IPS-NIHi11 (cell line): ENCODE measurements at places on chromosomes 1 and 21.
A peak's percentile ranks its signal among the peaks of the same experiment; 100 is the strongest.

DNA sequence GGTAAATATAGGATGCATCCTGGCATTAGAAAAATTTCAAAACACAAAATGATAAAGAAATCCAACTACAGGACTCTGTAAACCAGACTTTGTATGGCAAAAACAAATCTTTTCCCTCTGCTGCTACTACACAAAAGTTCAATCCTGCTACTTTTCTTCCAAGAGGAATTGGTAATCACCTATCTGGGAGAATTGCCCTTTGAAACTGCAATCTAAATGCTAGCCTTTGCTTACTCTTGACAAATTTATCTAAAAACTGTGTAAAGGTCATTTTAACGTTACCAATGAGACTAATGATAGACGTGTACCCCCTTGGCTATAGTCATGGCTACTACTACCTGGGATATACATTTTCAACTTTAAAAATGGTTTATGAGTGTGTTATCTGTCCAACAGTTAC is 837.9 kb upstream of the CXADR start:
- DNase-seq, result no peak

DNA sequence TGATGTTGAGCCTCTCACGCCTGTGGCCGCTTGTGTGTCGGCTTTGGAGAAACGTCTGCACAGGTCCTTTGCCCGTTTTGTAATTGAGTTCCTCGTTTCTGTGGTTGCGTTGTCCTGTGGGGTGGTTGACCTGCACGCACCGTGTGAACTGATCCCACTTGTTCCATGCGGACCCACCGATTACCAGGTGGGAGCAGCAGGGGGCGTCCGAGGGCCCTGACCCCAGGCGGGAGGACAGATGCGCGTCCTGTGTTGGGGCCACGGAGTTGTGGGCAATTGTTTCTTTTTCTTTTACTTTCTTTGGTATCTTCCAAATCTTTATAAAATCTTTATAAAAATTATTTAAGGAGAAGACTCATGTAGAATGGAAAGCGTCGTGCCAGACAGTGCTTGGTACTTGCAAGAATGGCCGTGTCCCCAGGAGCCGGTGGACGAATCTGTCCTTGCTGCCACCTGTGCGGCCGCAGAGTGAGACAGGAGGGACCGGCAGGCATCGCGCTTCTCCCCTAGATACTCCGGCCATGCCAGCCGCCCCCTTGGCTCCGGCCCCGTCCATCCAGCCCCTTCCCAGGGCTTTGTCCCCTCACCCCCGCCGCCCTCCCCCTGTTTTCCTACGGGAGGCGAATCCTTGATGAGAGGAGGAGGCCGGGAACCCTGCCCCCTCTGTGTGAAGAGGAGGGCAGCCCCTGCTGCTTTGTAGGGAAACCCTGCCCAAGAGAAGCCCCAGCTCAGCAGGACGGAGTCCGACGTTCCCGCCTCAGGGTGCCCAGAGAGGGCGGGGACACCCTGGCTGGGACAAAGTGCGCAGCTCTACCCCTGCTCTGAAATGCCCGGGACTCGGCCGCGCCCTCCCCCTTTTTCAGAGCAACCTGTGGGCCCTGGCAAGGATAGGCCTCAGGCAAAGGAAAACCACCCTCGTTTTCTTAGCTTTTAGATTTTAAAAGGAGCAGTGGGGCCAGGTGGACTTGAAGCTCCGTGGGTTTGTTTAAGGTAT is 41.7 kb downstream of the PRKCZ start:
- DNase-seq, result peak; percentile 85

- DNase-seq, result no peak
Measured at GRCh38 chr1:86238226-86238625, 81.7 kb upstream of the COL24A1 start.

DNA sequence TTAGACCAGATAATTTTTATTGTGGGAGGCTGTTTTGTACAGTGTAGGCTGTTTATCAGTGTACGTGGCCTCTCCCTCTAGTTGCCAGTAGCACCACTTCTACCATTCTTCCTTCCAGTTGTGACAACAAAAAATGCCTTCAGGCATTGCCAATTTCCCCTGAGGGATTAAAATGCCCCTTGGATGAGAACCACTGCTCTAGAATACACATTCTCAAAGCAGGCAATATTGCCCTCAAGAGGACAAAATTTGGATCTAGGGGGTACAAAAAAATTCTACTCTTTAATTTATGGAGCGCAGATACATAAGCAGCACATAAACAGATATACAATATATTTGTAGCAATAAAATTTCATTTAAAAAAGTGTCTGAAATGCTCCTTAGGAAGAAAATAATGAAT is 674.6 kb downstream of the PTPRC start:
- DNase-seq, result no peak

DNA sequence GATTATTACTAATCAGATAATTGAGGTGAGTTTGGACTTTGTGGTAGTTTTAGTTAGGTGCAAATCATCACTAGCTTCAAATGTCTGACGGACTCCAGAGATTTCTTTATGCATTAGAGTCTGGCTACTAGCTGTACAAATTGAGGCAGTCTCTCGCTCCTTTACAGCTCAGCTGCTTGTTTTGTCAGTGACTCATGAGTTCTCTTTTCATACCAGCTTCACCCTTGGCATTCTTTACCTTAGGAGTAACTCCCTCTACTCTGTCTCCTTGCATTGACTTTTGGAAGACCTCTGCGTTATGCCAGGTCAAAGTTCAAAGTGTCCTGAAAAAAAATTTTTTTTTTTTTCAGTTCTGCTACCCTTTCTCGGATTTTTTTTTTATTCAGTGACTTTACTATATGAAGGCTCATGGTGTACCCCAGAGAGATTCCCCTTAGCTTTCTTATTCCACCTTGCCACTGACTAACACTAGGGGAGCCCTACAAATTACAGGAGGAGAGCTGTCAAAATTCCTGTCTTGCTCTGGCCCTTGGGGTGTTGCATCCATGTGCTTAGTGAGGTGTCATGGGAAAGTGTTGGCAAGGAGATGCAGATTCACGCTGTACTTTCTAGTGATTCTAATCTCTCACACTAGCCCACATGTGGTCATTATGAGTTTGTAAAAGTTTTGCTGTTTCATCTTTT is 576.6 kb downstream of the ADGRL2 start:
- DNase-seq, result peak; percentile 23

DNA sequence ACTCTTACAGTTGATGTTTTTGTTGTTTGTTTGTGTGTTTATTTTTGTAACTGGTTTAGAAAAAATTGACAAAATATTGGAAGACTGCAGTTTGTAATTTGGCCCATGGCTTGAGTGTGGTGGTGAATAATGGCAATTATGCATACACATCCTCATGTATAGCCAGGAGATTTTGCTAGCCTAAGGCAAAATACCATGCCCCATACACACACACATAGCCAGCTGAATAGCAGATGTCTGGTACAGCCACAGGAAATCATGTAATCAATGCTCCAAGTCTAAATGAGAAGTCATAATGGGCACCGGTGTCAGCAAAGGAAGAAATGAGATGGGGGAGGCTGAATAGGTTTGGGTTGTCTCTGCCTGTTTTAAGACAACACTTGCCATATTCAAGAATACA is 135.2 kb upstream of the COA6 start:
- no peak for DNase-seq

DNA sequence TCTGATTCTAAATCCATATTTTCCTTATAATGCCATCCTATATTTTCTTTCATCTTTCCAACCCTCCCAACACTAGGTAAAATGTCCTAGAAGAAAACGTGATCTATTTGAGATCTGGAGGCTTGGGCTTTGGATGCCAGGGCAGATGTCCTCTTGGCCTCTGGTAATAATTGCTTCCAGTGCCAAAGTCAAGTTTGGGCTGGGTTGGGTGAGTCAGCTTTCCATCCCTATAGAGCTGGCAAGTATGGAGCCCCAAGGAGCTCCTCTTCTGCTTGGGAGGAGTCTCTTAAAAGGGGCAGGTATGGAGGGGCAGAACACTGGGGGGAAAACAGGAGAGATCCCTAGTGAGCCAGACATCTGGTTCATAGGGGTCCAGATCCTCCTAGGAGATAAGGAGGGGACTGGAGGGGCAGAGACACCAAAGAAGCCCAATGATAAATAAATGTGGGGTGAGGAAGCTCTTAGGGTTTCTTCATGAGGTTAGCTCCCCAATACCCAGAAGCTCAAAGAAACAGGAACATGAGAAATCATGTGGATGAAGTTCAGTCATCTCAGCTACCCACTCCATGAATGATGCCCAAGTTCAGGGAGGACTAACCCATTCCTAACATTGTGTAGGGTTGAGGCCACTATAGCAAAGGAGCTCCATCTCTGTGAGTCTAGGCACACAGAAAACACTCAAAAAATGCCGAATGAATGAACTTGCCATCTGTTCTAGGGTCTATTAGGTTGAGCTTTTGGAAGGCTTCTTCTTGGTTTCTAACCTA is 3.5 kb downstream of the C1orf116 start:
- DNase-seq, result no peak

- no peak for DNase-seq
Measured at GRCh38 chr1:102098536-102098935, 101.8 kb upstream of the OLFM3 start.

DNA sequence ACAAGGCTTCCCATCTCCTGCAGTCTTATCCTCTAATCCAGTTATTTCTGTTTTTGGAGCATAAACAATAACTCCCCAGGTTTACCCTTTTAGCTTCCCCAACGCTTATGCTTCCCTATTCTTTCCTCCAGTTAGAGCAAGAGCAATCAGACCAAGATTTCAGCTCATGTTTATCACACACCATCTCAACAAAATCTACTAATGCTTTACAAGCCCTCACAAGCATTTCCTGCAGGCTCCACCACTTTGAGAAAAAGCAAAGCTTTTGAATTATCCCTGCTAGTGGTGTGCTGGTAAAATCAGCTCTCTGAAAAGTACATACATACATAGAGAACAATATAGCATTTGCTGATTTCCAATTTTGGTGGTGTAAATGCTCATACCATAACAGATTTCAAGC is 92.9 kb downstream of the EDEM3 start:
- no peak for DNase-seq

- no peak for DNase-seq
Measured at GRCh38 chr1:15336866-15337265, 72.8 kb upstream of the EFHD2 start.

DNA sequence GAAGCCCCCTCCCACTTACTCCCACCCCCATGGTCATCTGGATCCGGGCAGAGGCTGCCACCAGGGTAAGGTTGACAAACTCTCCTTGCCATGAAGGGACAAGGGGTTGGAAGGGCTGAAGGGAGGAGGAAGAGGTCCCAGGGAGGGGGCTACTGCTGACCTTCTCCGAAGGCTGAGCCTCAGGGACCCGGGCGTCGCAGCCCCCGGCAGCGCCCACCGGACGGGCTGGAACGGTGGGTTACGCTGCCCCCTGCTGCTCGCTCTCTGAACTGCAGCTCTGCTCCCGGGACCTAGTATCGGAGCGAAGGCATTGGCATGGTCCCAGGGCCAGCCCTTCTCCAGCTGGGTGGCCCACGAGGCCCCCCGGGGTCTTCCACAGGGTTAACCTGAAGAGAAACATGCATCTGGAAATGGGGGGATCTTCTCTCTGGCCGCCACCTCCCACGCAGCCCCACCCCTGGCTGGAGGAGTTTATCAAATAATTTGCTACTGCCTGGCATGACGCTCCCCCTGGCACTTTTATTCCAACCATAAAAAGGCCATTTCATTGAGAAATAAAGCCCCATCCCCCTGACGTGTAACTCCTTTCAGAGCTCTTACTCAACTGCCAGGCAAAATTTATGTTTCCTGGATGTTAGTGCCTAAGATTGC is 70.4 kb upstream of the TARDBP start:
- DNase-seq, result peak; percentile 96

GRCh38 chr1:45612941-45613579 is 10.8 kb downstream of the CCDC17 start:
- DNase-seq, result no peak

- no peak for DNase-seq
Measured at GRCh38 chr1:192592981-192593708, 17.6 kb downstream of the RGS1 start.

GRCh38 chr1:109981004-109981335 is 3.6 kb upstream of the AHCYL1 start:
- no peak for DNase-seq

GRCh38 chr1:168348146-168348709 is 67.6 kb downstream of the TBX19 start:
- no peak for DNase-seq
